ENCODE measurements at places on chromosomes 6 and 20. TPM values are rescaled to one million over a fixed set of nuclear protein-coding genes. Genes with fewer than 3 reads are reported as not detected.

The GABRR2 gene
- polyA plus RNA-seq: 0.05 TPM

DNA sequence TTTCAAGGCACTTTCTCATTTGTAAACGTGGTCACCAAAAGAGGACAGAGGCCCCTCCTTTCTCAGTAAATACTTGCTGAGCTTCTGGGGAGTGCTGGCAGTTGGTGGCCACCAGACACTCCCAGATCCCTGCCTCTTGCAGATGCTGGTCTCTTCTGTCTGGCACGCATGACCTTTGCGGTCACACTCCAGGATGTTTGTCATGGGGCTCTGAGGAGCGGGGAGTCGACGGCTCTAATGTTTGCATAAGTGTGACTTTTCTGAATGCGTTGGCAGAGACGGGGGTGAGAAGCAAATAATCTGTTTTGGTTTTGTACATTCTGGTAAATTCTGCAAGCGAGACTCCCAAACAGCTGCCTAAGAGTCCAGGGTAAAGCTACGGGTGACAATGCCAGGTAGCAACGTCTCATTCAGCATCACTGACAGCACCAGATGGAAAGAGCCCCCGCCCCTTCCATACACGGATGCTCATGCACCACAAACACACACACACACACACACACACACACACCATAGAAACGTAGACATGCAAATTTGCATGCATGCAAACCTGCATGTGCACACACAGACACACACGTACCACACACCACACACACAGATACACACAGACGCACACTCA, 101.1 kb downstream of the YTHDF1 start:
- no peak for DNase-seq

GRCh38 chr6:34524499-34524898, 31.6 kb downstream of the SPDEF start:
- no peak for DNase-seq

DNA sequence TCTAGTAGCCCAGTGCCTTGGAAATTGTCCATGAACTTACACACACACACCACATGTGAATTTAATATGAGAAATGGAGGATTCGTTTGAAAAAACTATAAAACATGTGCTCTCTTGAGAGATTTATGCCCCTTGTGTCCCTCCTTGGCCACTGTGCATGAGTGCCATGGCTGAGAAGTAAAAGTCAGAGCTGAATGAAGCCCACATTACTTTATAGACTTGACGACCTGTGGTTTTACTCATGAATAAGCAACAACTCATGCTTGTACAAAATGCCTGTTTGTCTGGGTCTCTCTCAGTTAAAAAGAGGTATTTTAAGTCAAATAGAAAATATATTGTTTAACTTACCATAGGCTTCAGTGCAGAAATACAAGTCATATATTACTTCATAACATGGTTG, 102.7 kb downstream of the KCNQ5 start:
- no peak for DNase-seq

GRCh38 chr6:119736296-119737021, 386.9 kb upstream of the MAN1A1 start:
- peak; percentile 54 for DNase-seq

GRCh38 chr6:158826819-158827501, 7.8 kb upstream of the EZR start:
- DNase-seq: no peak

- no peak for DNase-seq
These were observed 244.2 kb upstream of the RIMS1 start for GRCh38 chr6:71642120-71642519.

DNA sequence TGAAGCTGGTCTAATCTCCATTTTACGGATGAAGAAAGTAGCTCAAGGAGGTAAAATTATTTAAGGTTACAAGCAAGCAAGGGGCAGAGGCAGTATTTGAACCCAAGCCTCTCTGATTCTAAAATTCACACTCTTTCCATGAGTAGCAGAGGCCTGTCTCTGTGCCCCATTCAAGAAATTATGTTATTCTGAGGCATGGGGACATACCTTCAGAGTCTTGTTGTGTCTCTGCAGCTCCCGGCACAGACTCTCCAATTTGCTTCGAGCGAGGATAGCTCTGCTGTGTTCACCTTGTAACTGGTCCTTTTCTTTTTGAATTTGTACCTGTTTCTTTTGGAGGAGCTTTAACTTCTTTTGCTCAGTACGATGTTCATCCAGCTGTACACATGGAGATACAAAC, 21.5 kb downstream of the TXLNB start:
- DNase-seq: no peak

Measured in fibroblast of lung (primary cell).